ENCODE measurements at places on chromosomes 5 and 9. TPM values are rescaled to one million over a fixed set of nuclear protein-coding genes. Genes with fewer than 3 reads are reported as not detected.

SSNA1 gene
- total RNA-seq: 55.1 TPM

GRCh38 chr5:129653057-129653375 lies 94.9 kb upstream of the MINAR2 start:
- no peak for DNase-seq

- peak; percentile 88 for DNase-seq
These were observed 56.2 kb downstream of the DUSP1 start for GRCh38 chr5:172714491-172715420.

DNA sequence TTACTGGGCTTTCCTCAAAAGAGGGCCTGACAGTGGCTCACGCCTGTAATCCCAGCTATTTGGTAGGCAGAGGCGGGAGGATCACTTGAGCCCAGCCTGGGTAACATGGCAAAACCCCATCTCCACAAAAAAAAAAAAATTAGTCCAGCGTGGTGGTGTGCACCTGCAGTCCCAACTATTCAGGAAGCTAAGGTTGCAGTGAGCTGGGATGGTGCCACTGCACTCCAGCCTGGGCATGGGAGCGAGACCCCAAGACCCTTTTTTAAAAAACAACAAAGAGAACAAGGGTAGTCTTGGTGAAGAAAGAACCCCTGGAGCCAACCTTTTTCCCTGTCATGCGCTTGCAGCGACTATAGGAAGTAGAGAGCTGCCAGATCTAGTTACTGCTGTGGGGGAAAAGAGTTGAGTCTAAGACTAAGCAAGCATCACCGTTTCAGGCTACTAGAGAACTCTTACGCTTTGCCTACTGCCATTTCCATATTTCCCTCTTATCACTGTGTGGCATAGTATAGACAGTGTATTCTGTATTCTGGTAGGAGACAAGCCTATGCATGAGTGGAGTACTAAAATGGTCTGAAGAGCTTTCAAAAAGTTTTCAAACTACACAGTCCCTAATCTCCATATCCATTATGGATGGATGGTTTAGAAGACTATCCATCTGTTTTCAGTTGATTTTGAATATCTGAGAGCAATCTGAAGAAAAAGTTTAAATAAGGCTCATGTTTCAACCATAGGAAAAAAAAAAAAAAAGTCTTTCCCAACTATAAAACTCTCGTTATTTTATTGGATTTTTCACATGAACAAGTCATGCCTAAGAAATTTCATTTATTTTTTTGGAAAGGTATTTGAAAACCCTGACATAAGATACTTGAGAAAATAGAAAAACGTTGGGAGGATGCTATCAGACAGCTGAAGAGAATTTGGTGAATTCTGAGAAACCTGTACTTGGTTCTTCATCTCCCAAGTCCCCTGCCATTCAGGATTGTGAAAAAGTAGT lies 2.6 kb downstream of the C9orf40 start:
- DNase-seq: no peak

DNA sequence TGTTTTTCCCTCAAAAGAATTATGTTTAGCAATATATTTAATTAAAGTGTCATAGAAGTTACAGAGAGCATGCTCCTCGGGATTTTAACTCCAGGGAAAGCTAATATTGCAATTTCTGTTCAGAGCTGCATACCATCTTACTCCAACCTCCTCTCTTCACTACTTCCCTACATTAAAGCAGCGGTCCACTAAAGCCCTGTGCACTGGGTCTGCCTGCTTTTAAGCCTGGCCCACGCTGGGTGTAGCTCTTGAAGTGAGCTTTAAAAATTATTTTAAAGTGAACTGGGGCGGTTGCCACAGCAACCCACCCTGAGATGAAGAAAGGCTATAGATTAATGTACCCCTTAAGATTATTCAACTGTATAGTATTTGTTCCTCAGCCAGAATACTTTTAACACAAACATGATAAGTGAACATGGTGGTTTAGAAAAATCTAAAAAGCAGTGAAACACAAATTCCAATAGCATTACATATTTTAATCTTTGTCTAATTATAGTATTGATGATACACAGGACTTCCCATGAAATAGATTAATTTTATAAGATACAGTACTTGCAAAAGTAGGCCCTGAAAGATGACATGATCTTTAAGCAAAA lies 3.9 kb upstream of the MEF2C start:
- peak; percentile 14 for DNase-seq

- DNase-seq: no peak
These were observed 8.6 kb downstream of the ABLIM3 start for GRCh38 chr5:149149942-149150341.

GRCh38 chr5:107464876-107465275 lies 205.9 kb downstream of the EFNA5 start:
- no peak for DNase-seq
